ENCODE measurements at places on chromosomes 13 and 19. TPM values are rescaled to one million over a fixed set of nuclear protein-coding genes. Genes with fewer than 3 reads are reported as not detected.

DNA sequence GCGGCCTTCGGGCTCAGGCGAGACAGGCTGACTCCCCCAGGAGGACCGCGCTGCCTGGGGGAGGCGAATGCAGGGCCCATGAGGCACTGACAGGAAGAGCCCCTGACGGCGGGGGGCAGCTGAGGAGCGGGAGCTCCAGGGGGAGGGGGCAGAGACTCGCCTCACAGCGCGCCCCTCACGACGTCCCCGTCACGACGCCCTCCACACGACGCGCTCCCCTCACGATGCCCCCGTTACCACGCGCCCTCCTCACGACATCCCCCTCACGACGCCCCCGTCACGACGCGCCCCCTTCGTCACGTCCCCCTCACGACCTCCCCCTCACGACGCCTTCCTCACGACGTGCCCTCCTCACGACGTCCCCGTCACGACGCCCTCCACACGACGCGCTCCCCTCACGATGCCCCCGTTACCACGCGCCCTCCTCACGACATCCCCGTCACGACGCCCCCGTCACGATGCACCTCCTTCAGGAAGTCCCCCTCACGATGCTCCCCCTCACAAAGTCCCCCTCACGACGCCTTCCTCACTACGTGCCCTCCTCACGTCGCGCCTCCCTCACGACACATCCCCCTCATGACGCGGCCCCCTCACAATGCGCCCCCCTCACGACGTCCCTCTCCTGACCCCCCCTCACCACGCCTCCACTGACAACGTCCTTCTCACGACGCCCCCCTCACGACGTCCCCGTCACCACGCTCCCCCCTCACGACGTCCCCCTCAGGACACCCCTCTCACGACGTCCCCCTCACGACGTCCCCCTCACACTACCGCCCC, 99.6 kb downstream of the ING1 start:
- DNase-seq = no peak

GRCh38 chr19:406971-407510, 1.9 kb downstream of the C2CD4C start:
- no peak for DNase-seq

CYP4F3 gene
- 0.07 TPM for polyA plus RNA-seq

DNA sequence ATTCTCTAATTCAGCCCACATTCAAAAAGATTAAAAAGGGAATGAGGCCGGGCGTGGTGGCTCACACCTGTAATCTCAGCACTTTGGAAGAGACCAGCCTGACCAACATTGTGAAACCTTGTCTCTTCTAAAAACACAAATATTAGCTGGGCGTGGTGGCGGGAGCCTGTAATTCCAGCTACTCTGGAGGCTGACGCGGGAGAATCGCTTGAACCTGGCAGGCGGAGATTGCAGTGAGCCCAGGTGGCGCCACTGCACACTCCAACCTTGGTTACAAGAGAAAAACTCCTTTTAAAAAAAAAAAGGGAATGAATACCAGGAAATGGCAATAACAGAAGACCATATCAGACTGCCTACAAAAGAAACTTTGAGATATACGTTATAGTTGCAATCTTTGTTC, 1244.5 kb downstream of the PCDH9 start:
- no peak for DNase-seq

GRCh38 chr19:29893606-29894284, 48.3 kb upstream of the URI1 start:
- no peak for DNase-seq

DNA sequence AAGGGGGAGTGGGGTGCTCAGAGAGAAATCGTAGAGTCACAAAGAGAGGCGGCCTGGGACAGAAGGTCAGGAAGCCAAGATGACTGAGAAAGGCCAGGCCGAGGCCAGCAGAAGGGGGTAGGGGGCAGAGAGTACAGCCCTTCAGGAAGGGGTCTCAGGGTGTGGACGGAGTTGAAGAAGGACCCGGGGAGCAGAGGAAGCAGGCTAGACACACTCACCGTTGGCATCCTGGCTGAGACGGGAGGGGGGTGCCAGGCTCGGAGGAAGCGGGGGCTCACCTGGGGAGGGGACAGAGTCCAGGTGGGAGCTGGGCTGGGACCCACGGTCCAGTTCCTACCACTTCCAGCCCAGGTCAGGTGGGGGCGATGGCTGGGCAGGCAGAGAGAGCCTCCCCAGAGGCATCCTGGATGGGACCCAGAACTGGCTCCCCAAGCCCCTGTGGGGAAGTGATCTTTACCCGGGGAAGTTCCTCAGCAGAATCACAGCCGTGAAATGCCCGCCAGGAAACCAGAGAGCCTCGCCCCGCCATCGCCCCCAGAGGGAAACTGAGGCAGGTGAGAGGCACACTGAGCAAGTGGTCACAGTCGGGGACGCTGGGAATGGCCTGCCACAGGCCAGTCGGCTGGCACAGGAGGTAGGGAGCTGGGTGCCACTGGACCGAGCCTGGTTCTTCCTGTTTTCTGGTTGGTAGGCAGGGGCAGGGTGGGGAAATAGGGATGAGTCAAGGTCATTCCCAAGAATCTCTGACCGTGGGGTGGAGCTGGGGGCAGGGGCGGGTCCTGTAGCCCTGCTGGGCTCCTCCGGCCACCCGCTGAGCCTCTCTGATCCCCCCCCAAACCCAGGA, 1.4 kb downstream of the MATK start:
- no peak for DNase-seq

DNA sequence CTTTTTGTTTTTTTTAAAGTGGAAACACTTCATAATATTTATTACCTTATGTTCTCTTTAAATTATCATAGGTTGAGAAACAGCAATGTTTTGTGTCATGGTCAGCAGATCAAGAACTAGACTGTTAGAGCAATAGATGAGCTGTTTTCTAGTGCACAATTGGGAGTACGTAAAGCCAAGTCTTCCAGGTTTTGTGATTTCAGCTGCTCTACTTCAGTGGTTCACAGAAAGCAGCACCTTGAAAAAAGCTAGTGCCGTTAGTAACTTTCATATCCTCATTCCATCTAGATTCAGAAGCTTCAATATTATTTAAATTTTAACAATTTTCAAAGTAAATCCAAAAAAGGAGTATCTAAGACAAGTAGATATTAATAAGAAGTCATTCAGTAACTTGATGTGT, 1.9 kb downstream of the GPR18 start:
- DNase-seq = no peak

DNA sequence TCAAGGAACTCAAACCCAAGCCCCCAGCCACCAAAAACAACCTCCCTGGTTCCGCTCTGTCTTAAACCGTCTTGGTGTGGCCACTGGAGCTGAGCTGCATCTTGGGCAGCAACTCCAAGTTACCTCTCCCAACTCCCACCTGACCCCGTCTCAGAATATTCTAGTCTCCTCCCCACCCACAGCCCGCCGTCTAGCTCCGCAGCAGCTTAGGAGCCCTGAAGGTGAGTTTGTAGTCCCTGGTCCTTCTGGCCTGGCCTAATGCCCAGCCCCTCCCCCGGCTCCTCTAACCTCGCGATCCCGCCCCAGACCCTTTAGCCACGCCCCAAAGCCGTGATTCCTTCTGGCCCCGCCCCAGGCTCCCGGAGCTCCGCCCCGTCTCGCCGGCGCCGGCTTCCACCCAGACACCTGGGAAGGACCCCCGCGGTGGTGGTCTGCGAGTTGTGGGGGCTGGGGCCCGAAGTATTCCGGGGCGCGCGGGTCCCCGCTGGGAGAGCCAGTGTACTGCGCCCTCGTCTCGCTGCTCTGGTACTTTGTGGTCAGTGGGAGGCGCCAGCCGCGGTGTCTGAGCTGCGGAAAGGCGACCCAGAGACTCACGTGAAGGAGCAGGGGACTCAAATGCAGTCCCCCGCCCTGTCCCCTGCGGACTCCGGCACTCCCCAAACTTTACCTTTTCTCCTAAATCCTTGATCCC, 2.5 kb upstream of the LHB start:
- peak; percentile 69 for DNase-seq

MUC16 gene
- not detected for polyA plus RNA-seq

GRCh38 chr13:39036212-39036611, 1.7 kb downstream of the PROSER1 start:
- DNase-seq = no peak

DNA sequence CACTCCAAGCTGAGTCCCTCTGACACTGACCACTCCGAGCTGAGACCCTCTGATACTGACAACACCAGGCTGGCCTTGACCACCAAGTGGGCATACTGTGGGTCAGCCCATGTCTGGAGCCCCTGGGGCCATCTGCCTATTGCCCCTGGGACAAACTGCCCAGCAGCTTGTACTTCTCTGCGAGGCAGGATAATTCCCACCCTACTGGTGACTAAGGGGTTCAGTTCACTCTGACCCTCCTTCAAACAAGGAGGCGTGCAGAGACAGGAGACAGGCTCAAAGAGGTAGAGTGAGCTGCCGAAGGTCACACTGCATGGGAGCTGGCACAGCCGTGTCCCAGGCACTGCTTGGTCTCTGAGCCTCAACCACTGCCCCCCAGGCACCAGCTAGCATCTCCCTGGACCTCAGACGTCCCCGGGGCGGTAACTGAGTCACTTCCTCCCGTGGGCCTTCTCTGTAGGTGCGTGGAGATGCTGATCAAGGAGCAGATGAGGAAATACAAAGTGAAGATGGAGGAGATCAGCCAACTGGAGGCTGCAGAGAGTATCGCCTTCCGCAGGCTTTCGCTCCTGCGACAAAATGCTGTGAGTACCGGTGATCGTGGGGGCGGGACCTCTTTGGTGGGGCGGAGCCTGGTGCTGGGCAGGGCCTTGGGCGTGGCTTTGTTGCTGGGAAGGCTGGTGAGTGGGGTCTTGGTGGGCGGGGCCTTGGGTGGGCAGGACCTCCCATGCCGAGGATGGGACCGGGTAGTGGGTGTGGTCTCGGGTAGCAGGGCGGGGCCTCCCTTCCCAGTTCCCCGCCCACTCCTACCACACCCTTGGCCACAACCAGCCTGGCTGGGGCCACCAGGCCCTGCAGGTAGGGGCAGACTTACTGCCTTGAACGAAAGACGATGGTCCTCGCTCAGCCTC, 5.8 kb upstream of the USE1 start:
- DNase-seq = no peak

DNA sequence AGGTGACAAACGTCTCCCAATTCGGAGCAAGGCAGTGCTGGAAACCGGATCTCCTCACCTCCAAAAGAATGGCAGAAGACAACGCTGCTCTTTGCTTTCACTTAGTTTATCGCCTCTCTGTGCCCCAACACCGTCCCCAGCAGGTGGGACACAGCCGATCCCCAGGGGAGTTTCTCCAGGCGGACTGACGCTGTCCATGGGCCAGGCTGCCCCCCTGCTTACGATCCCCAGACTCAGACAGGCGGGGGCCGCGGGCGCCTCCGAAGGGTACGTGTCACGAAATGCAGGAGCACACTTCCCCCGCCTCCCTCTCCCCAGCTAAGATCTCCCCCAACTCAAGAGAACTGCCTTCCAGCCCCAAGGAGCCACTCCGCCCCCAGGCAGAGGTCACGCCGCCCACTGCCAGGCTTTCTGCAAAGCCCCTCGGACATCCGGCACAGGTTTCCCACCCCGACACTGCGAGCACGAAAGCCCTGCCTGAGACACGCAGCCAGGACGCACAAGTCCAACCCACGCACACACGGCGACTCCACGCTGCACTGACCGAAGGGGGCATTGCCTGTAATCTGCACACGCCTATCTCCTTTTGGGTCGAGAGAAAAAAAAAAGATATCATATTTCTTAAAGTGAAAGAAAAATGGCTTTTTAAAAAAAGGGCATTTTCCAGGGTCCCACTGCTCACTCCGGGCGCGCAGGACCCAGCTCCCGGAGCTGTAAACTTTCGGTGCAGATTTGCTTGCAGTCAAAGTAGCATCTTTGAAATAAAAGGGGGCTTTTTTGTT, 2.0 kb downstream of the SPRY2 start:
- DNase-seq = peak; percentile 75

- no peak for DNase-seq
Observed at GRCh38 chr13:29473166-29473565, 122.3 kb downstream of the SLC7A1 start.

- no peak for DNase-seq
Observed at GRCh38 chr13:103961129-103961528, 894.9 kb upstream of the SLC10A2 start.
